ENCODE measurements at places on chromosomes 5 and 9. TPM values are rescaled to one million over a fixed set of nuclear protein-coding genes. Genes with fewer than 3 reads are reported as not detected.

DNA sequence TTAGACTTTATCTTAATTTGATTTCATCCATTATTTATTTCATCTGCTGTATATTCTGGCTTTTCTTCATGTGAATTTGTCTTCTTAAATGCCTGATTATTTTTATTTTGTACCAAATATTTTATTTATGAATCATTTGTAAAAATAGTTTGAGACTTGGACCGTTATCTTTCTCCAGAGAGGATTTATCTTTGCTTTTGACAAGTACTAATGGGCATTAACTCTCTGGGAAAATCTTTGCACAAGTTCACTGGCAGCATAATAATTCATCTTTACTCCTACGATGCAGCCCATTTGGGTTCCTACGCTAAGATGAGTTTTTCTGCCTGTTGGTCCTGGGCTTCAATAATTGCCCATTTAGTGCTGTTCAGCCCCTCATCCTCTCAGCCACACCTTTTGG lies 131.0 kb upstream of the RORB start:
- no peak overlapping the region for H3K4me3 ChIP-seq
- no peaks in the 10 kb centered on the region for H3K36me3 ChIP-seq
- no peak for DNase-seq
- no peaks in the 10 kb centered on the region for H3K4me1 ChIP-seq

DNA sequence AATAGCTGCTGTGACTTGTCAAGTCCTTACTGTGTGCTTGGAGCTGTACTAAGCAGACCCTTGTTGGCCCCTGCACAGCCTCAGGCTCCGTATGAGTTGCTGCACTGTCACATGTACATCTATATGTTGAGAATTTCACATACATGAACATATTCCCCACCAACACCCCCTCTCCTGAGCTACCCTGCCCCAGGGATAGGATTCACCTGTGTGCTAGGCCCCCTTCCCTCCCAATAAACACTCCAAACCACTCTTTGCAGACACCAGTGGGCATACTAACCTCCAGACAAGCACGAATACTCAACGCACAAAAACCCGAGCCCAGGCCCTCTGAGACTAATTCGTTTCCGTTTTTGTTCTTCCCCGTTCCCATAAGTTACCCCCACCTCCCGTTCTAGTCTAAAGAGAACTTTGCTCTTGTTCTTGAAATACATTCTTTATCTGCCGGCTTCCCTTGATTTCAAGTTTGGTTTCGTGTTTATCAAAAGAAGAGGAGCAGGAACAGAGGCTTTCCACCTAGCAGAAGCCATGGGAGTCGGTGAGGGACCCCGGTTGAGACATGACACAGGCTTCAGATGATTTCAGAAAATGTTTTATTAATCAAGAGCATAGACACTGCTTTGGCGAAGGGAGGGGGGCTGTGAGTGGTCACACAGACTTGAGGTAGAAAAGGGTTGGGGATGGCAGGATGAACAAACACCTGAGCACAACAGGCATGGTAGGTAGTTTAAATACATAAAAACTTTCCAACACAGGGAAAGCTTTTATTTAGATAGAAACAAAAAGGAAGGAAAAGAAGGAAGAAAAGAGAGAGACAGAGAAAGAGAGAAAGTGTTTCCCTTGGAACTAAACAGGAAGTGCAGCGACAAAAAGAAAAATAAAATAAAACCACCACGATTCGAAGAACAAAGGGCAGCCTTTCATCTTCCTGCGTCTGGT lies 3.4 kb downstream of the HAND1 start:
- peak overlapping the region; percentile 63 for H3K4me3 ChIP-seq
- H3K27ac ChIP-seq, result no peak overlapping the region
- DNase-seq, result peak; percentile 14
- peaks cover 100% of the 10 kb centered on the region for H3K27me3 ChIP-seq
- peaks cover 65% of the 10 kb centered on the region for H3K4me1 ChIP-seq

GRCh38 chr5:64800926-64801325 lies 32.2 kb downstream of the CWC27 start:
- peaks cover 4% of the 10 kb centered on the region for H3K36me3 ChIP-seq
- H3K4me1 ChIP-seq, result peaks cover 10% of the 10 kb centered on the region
- no peaks in the 10 kb centered on the region for H3K27me3 ChIP-seq
- H3K27ac ChIP-seq, result no peak overlapping the region
- H3K4me3 ChIP-seq, result no peak overlapping the region

DNA sequence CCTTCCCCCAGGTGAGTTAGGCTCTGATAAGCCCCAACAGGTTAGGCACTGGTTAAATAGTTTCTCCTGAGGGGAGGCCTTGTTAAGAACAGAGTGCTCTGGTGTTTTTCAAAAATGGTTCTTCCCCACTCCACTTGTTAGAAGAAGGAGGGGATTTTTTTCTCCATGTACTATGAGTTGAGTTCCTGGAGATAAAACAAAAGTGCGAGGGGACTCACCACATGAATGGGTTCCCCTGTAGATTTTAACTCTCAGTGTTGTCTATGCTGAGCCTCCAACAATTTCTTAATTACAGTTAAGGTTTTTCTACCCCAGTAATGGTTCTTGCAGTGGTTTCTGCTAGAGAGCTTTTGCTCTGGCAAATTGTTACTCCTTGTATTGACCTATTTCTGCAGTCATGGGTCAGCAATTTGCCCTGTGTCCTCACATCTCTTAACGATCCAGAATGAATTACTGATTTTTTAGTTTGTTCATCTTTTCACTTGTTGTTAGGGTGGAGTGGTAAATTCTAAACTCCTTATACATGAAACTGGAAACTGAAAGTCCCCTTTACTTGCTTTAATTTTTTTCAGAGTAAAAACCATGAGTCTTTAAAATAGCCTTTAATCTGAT lies 44.4 kb downstream of the SCAMP1 start:
- H3K27ac ChIP-seq, result 0 out of 2 replicates have a peak overlapping the region, but pooled peaks have one; percentile 2
- H3K4me1 ChIP-seq, result peaks cover 16% of the 10 kb centered on the region
- no peaks in the 10 kb centered on the region for H3K36me3 ChIP-seq
- DNase-seq, result peak; percentile 15
- no peaks in the 10 kb centered on the region for H3K27me3 ChIP-seq

- no peak overlapping the region for H3K27ac ChIP-seq
- no peak overlapping the region for H3K4me3 ChIP-seq
- H3K27me3 ChIP-seq, result no peaks in the 10 kb centered on the region
These were observed 146.8 kb upstream of the TBC1D2 start for GRCh38 chr9:98402019-98402840.

DNA sequence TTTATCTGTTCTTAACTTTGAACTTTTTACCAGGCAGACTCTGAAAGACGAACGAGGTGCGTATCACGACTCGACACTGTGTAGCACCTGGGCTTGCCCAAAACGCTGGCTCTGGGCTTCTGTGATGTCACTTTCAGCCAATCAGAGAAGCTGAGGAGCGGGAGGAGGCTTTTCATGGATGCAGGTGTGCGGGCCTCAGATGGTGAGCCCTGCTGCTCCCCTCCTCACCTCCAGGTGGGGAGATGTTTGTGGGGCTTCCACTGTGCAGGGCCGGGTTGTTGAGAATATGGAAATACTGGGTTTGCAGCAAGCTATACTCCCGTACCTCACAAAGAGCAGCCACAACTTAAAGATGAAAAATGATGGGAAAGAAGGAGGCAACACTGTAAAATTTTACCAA lies 246.3 kb downstream of the IRX2 start:
- no peak overlapping the region for H3K4me3 ChIP-seq
- no peaks in the 10 kb centered on the region for H3K4me1 ChIP-seq
- H3K36me3 ChIP-seq, result peaks cover 1% of the 10 kb centered on the region
- no peak overlapping the region for H3K27ac ChIP-seq

- peaks cover 13% of the 10 kb centered on the region for H3K27me3 ChIP-seq
- H3K27ac ChIP-seq, result no peak overlapping the region
- no peak for DNase-seq
- no peak overlapping the region for H3K4me3 ChIP-seq
- H3K36me3 ChIP-seq, result no peaks in the 10 kb centered on the region
These were observed 26.6 kb upstream of the OBP2B start for GRCh38 chr9:133235549-133236222.

- no peak overlapping the region for H3K4me3 ChIP-seq
- DNase-seq, result no peak
- no peak overlapping the region for H3K27ac ChIP-seq
- no peaks in the 10 kb centered on the region for H3K27me3 ChIP-seq
- H3K4me1 ChIP-seq, result no peaks in the 10 kb centered on the region
These were observed 174.3 kb downstream of the SYK start for GRCh38 chr9:90975781-90976538.

GRCh38 chr9:134835448-134835847 lies 45.2 kb upstream of the FCN2 start:
- no peaks in the 10 kb centered on the region for H3K4me1 ChIP-seq
- H3K36me3 ChIP-seq, result no peaks in the 10 kb centered on the region
- no peak for DNase-seq
- no peak overlapping the region for H3K27ac ChIP-seq
- no peaks in the 10 kb centered on the region for H3K27me3 ChIP-seq

DNA sequence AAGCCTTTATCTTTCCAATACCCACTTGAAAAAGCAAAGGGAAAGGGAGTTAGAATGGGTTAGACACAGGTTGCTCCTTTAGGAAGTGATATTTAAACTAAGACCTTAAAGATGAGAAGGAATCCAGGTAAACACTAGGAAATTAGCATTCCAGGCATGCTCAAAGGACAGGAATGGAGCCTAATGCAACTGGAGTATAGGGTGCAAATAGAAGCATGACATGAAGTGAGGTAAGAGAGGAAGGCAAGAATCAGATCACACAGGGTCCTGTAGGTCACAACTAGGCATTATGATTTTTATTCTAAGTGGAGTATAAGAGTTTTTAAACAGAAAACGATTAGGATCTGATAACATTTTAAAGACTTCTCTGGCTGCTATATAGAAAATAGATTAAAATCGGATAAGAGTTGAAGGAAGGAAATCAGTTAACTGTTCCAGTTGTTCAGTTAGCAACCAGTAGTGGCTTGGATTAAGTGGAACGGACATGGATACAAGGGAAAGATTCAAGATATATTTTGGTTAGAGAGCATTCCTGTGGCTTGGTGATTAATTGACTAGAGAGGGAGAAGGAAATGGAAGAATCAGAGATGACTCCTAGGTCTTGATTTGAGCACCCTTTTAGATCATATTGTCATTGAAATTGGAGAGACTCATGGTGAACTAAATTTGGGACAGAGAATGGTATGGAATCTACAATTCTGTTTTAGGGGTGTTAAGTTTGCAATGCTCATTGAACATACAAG lies 95.9 kb downstream of the FBXO4 start:
- H3K27ac ChIP-seq, result no peak overlapping the region
- no peak overlapping the region for H3K4me3 ChIP-seq
- DNase-seq, result peak; percentile 13
- H3K36me3 ChIP-seq, result no peaks in the 10 kb centered on the region

- DNase-seq, result no peak
- H3K4me1 ChIP-seq, result no peaks in the 10 kb centered on the region
- no peak overlapping the region for H3K27ac ChIP-seq
- H3K27me3 ChIP-seq, result no peaks in the 10 kb centered on the region
- no peaks in the 10 kb centered on the region for H3K36me3 ChIP-seq
These were observed 296.2 kb downstream of the CTNND2 start for GRCh38 chr5:11607944-11608483.

Gene STPG3
- not detected for total RNA-seq

Gene LPAR1
- total RNA-seq, result 3.8 TPM

Data from GM23338 (cell line).